ENCODE measurements at places on chromosomes 16 and 17. TPM values are rescaled to one million over a fixed set of nuclear protein-coding genes. Genes with fewer than 3 reads are reported as not detected.

Gene CEMP1
- total RNA-seq: 0.16 TPM

Gene USH1G
- total RNA-seq: not detected

GRCh38 chr16:8850279-8850885, 18.4 kb downstream of the CARHSP1 start:
- no peak overlapping the region for H3K4me3 ChIP-seq
- H3K27me3 ChIP-seq: no peaks in the 10 kb centered on the region
- H3K36me3 ChIP-seq: no peaks in the 10 kb centered on the region
- H3K4me1 ChIP-seq: no peaks in the 10 kb centered on the region

DNA sequence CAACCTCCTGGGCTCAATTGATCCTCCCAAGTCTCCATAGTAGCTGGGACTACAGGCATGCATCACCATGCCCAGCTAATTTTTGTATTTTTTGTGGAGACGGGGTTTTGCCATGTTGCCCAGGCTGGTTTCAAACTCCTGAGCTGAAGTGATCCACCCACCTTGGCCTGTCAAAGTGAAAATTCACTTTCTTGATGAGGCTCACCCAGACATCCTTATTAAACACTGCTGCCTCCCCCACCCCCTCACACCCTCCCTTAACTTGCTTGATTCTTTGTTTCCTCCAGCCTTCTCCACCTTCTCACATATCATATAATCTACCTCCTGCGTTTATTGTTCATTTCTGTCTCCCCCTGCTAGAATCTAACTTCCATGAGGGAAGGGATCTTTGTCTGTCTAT, 46.0 kb upstream of the TEX2 start:
- DNase-seq: no peak
- no peak overlapping the region for H3K27ac ChIP-seq
- no peaks in the 10 kb centered on the region for H3K4me1 ChIP-seq
- H3K36me3 ChIP-seq: no peaks in the 10 kb centered on the region
- H3K4me3 ChIP-seq: no peak overlapping the region
- no peaks in the 10 kb centered on the region for H3K27me3 ChIP-seq

GRCh38 chr16:72721981-72722380, 325.9 kb downstream of the ZFHX3 start:
- no peak for DNase-seq
- no peaks in the 10 kb centered on the region for H3K4me1 ChIP-seq
- no peaks in the 10 kb centered on the region for H3K27me3 ChIP-seq

All from CD8-positive, alpha-beta memory T cell (primary cell).